NCI-H2029 (cell line): ENCODE measurements at places on chromosomes 2 and 18.

DNA sequence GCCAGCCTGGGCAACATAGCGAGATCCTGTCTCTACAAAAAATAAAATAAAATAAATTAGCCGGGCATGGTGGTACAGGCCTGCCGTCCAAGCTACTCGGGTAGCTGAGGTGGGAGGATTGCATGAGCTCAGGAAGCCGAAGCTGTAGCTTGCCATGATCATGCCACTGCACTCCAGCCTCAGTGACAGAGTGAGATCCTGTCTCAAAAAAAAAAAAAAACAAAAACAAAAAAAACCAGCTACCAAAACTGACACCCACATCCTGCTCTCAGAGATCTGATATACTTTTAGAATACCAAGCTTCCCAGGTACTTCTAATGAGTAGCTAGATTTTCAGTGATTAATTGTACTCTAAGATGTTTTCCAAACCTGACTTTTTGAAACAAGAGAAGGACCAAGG lies 74.0 kb downstream of the TTC27 start:
- DNase-seq = no peak

DNA sequence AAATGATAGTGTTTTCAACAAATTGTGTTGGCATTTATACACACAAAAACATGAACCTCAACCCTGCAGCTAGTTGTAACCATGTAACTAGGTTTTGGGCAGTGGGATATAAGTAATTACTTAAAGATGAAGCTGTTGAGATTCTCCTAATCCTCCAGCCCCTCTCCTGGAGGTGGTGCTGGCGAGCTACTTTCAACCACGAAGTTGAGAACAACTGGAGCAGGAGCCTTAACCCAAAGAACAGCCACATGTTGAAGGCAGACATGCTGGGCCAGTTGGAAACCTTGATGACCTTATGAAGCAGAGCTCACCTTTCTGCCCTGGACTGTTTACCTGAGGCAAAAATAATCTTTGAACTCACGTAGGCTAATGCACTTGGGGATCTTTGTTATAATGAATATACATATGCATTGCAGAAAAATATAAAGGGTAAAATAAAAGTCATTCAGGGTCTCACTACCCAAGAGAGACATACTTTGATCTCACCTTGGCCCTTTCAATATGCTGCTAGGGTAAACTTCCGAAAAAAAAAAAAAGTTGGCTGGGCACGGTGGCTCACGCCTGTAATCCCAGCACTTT lies 89.6 kb upstream of the NPAS2 start:
- no peak for DNase-seq

DNA sequence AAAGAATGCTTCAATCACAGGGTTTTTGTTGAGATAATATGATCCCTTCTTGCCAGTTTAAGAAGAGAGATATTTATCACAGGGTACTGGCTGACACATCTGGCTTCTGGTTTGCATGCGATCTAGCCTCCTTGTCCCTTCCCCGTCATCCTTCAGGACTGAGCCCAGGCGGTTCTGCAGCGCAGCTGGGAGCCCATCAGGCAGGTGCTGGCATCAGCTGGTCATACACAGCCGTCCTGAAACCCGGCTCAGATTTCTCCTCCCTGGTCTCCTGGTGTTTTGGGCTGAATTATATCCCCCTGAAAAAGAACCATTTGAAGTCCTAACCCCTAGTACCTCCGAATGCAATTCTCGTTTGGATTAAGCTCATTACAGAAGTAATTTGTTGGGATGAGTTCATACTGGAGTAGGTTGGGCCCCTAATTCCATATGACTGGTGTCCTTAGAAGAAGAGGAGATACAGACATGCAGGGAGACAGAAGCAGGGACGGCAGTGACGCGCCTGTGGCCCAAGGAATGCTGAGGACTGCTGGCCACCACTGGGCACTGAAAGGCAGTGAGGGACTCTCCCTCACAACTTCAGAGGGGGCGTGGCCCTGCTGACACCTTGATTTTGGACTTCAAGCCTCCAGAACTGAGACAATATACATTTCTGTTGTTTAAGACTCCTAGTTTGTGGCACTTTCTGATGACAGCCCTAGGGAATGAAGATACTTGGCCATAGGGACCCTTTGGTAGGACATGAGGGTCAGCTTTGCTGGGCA lies 83.9 kb upstream of the ODC1 start:
- DNase-seq = no peak

- DNase-seq = no peak
Observed at GRCh38 chr2:222480497-222480896, 56.2 kb downstream of the SGPP2 start.

- DNase-seq = no peak
Observed at GRCh38 chr2:20961858-20962257, 82.0 kb downstream of the APOB start.

- no peak for DNase-seq
Observed at GRCh38 chr2:81545626-81546025, 1241.1 kb upstream of the LRRTM1 start.

GRCh38 chr2:219748671-219749570 lies 121.5 kb downstream of the SLC4A3 start:
- no peak for DNase-seq

DNA sequence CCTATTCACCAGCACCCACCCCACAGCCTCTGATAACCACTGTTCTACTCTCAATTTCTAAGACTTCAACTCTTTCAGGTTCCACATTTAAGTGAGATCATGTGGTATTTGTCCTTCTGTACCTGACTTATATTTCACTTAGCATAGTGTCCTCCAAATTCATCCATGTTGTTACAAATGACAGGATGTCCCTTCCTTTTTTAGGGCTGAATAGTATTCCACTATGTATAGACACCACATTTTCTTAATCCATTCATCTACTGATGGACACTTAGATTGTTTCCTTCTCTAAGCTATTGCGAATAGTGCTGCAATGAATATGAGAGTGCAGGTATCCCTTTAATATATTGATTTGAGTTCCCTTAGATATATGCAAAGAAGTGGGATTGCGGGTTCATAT lies 100.1 kb downstream of the EVA1A start:
- DNase-seq = no peak

DNA sequence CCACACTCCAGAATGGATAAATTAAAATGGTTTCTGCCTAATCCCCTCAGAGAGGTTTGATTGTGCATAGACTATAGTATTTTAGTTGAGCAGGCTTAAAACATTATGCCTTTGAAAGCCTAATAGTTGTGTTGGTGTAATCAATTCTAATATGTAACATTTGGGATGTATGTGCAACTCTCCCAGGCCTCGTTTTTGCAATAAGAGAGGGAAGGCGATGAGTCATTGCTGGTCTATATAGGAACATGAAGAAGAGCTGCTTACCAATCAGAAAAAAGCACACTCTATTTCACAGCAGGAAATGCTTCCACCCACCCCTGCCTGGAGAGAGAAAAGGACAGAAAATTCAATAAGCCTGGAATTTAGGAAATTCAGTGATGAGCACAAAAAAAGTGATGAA lies 1424.0 kb upstream of the PIK3C3 start:
- no peak for DNase-seq

- no peak for DNase-seq
Observed at GRCh38 chr2:205754924-205755321, 72.6 kb downstream of the NRP2 start.

DNA sequence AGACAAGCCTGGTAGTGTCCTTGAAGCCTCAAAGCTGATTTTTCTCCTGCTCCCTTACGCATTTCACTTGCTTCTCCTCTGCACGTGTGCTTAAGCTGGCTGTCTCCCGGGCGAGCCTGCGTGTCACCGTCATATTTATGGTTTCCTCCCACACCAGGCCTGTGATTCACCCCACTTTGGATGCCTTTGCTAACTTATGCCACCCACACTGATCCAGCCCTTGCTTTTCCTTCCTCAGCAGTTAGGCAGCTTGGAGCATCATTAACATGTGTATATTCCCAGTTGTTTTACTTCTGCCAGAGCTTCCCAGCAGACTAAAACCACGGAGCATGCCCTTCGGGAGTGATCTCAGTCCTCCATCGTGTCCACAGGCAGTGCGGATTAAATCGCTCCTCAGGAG lies 2.2 kb downstream of the ST3GAL5 start:
- DNase-seq = no peak

DNA sequence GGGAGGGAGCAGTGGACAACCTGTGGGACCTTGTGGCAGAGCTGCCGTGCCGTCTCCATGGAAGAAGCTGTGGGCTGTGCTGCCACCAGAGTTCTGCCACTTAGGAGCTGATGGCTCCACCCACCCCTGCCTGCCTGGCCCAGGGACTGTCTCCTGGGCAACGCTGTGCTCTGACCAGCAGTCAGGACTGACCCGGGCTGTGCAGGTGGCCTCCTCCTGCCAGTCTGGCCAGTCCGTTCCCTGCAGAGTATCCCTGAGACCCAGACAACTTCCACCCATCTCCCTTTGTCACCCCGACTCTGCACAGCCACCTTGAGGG lies 12.8 kb downstream of the ASIC4 start:
- DNase-seq = no peak

- no peak for DNase-seq
Observed at GRCh38 chr2:102895376-102895775, 133.5 kb downstream of the TMEM182 start.

DNA sequence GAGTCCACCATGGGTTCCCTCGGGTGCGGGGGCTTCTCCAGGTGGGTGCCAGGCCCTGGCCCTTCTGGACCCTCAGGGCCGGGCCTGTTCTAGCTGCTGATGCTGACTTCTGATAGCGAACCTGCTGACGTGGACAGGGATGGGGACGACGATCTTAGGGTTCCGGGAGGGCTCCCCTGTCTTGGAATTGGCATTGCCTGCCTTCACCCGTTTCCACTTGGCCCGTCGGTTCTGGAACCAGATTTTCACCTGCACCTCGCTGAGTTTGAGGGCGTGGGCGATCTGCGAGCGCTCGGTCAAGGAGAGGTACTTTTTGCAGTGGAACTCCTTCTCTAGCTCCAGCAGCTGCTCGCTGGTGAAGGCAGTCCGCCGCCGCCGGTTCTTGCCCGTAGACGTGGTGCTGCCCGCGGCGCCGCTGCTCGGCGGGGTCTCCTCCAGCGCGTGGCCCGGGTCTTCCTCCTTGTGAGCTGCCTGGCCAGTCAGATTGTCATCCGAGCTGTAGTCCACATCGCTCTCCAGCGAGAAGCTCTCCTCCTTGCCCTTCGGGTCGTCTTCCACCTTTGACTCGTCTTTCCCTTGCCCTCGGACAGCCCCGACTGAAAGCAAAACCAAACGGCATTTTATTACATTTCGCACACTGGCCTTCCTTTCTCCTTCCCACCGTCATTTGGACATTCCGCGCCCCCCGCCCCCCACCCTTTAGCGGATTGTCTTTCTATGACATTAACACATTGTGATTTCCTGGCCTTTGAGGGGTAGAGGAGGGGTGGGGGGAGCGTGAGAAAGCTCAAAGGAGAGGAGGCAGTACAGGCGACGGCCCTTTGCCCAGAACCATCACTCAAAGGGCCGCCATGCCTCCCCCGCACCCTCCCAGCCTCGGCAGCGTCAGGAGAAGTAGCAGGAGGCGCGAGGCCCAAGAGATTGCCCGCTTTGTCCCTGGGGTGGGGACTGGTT lies 2.1 kb downstream of the GBX2 start:
- no peak for DNase-seq

GRCh38 chr2:167052825-167053224 lies 164.5 kb downstream of the XIRP2 start:
- DNase-seq = no peak

DNA sequence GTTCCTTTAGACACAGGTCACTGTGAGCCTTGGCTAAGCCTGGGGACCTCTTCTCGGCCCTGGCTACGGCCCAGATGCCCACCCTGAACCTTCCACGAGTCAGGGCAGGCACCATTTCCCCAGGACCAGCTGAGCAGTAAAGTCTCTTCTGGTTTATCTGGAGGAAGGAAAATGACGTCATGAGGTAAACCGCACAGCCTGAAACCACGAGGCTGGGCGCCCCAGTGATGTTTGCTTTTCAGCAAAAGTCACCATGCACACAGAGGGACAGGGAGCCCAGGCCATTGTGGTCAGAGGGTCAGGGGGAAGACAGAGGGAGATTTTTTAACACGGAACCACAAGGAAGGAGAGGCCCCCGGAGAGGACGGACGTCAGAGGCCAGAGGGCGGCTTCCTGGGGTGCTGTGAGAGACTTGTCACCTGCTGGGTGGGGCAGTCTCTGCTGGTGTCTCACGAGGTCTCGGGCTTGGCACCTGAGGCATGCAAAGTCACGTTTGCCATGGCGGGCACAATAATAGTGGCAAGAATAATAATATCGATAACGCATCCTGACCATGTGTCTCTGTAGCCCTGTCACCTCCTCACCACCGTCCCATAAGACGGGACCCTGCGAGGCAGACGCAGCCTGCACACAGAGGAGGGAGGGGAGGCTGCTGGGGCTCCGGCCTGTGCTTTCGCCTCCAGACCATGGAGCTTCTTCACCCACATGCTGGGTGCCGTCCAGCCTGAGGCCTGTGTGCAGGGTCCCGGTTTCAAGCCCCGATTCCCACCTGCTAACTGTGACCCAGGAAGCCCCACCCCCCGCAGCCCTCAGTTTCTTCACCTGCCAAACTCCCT lies 33.2 kb upstream of the FOSL2 start:
- DNase-seq = no peak

DNA sequence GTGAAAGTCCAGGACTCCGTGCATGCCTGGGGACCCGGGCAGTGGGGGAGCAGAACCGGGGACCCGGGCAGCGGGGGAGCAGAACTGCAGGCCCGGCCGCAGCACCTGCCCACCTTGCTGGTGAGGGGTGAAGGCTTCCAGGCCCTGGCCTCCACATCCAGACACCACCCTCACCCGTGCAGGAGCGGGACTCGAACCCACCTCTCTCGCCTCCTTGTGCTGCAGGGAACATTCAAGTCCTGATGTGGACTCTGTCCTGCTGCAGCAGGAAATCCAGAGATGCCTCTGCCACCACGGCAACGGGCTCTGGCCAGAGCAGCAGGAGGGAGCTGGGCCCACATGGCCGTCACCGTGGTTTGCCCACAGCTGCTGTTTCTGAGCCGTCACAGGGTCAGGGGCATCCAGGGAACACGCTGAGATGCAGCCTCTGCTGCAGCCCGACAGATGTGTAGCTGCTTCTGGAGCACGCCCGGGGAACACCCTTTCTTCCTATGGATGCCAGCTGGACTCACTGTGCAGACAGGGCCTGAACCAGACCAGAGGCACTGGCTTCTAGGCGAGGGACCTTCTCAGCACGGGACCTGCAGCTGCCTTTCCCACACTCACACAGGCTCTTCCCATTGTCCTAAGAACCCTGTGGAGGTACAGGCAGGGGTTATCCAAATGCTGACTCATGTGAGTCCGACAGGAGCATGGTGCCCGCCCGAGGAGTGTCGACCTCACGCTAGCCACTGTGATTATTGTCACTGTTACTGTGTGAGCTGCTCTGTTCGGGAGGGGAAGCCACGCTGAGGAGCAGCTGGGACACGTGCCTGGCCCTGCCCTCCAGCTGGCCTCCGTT lies 89.2 kb upstream of the CTDP1 start:
- no peak for DNase-seq

GRCh38 chr18:28767727-28768211 lies 590.8 kb upstream of the CDH2 start:
- no peak for DNase-seq

DNA sequence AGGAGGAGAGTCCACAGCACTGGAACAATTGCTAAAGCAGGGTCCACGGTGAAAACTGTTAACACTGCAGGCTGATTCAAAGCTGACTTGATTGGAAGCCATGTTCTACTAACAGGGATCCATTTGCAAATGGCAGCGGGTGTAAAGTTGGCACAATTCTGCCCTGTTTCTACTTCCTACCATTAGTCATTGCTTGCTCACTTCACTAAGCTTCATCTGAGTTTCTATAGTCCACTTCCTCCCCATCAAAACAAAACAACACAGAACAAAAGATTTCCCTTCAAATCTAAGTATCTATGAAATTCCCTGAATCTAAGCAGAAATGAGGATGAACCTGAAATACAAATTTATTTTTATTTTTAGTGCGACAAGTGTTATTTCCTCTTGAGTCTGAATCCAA lies 187.4 kb upstream of the SOX11 start:
- DNase-seq = no peak
